ENCODE measurements at places on chromosomes 11 and 22.

DNA sequence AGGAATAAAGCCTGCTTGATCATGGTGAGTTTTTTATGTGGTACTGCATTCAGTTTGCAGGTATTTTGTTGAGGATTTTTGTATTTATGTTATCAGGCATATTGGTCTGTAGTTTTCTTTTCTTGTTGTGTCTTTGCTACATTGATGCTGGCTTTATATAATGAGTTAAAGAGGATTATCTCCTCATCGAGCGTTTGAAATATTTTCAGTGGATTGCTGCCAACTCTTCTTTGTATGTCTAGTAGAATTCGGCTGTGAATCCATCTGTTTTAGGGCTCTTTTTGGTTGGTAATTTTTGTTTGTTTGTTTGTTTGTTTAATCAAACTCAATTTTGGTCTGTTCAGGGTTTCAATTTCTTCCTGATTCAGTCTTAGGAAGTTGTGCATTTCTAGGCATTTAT lies 758.4 kb downstream of the KCNA4 start:
- DNase-seq, result no peak

GRCh38 chr11:12989428-12990161 lies 19.5 kb upstream of the RASSF10 start:
- DNase-seq, result peak; percentile 49

DNA sequence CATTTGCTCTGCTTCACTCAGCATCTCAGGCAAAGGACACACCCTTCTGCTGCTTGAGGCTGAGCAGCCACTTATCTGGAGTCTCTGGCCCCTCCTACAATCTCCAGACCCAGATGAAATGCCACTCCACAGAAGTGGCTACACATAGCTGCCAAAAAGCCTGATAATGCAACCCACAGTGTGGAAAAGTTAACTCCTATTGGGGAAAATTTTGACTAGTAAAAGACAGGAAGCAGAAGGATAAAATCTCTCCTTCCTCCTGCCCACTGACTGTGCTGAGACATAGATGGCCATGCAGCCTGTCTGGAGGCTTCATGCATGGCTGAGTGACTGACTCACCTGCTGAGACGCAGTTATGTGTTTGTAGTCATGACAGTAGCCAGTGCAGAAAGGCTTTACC lies 92.3 kb upstream of the TEAD1 start:
- DNase-seq, result peak; percentile 11

DNA sequence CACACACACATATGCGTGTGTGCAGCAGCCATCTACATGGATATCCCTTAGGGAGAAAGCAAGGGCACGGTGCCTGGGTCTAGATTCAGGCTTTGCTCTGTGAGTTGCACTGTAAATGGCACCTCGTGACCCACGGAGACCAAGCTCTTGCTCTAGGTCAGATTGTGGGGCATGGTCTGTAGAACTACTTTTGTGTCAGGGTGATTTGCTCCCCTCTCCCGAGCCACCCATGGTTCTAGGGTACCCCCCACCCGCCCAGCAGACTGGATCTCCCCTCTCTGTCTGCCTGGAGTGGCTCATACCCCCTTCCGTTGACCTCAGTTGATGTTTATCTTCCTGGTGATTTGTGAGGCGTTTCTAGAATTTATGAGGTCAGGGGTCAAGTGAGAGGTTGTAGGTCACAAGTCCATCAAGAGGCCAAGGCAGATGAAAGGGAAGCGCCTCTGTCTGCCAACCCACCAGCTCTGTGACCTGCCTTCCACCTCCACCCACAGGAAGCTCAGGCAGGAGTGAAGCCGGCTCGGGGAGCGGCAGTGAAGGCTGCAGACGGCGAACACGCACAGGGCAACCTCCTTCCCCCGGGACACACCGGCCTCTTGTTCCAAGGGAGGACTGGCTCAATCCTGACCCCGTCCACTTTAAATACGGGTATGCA lies 76.2 kb upstream of the TTLL12 start:
- DNase-seq, result peak; percentile 42

DNA sequence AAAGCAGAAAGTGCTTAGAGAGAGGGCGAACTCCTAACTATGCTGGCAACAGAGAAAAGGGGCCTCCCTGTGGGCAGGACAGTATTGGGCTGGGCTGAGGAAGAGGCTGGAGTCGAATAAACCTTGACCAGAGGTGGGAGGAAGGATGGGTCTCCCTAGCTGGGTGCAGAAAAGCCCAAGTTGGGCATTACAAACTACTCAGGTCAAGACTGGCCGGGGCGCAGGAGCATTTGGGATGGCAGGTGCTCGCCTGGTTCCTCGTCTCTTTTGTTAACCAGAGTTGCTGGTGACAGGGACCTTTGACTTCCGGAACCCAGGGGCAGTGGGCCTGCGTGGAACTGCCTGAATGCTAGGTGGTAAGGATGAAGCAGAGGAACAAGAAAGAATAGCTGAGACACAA lies 80.3 kb upstream of the SHISAL1 start:
- no peak for DNase-seq

DNA sequence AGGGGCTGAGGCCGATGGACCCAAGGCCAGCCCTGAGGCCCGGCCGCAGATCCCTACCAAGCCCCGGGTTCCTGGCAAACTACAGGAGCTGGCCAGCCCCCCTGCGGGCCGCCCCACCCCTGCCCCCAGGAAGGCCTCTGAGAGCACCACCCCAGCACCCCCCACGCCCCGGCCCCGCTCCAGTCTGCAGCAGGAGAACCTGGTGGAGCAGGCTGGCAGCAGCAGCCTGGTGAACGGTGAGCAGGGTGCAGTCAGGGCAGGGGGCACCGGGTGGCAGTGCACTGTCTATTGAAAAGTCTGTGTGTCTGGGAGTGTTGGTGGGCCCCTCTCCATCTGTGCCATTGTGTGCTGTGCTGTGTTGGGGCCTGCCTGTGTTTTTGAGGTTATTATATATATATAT lies 16.1 kb downstream of the MICALL1 start:
- no peak for DNase-seq

- DNase-seq, result peak; percentile 77
These were observed 10.1 kb downstream of the MTFP1 start for GRCh38 chr22:30435674-30436126.

GRCh38 chr22:37741312-37741795 lies 44.5 kb downstream of the TRIOBP start:
- peak; percentile 31 for DNase-seq

DNA sequence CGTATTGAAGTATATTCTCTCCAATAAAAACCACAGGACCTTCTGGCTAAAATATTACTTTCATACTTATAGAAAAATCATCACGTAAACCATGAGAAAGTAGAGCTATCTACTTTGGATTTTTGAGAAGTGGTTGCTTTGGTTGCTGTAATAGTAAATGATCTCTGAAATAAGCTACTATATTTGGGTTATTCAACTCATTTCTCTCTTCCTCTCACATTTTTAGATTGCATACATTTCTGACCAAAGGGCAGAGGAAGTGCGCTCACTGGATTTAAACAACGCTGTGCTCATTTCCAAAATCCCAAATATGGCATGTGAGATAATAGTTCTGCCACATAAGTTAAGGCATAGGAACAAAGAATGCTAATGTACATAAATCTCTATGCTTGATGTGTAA lies 357.0 kb downstream of the LRRC4C start:
- no peak for DNase-seq

GRCh38 chr22:45481661-45482060 lies 21.0 kb upstream of the FBLN1 start:
- no peak for DNase-seq

DNA sequence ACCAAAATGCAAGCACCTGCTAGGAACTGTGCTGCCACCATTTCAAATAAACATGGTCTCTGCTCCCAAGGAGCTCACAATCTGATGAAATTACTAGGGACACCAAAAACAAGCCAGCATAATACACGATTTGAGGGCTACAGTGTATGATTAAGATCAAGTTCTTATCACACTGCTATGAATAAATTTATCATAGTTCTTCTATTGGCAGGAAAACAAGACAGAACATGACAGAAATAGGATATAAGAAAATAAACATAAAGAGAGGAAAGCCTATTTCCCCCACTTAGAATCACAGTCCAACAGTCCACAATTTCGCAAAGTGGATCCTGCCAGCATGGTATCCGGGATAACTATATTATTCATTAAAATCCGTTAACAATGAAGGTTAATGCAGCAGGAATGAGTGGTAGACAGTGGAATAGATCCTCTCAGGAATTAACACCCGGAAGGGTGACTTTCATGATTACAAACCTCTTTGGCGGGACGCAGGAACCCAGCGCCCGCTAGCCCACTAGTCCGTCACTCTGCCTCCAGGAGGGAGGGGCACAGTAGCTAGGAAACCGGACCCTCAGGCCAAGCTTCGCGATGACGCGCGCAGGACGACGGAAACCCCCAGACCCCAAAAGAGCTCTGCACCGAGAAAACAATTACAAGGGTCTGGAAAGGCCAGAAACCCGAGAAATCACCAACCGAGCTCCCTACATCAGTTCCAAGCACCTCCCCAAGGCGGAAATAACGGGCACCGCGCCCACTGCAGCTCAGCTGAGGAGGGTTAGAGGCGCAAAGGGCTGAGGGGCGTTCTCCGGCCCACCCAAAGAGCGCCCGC lies 607 bp downstream of the CCDC82 start:
- DNase-seq, result peak; percentile 89

GRCh38 chr11:35619116-35619854 lies 1.0 kb downstream of the FJX1 start:
- DNase-seq, result peak; percentile 82

DNA sequence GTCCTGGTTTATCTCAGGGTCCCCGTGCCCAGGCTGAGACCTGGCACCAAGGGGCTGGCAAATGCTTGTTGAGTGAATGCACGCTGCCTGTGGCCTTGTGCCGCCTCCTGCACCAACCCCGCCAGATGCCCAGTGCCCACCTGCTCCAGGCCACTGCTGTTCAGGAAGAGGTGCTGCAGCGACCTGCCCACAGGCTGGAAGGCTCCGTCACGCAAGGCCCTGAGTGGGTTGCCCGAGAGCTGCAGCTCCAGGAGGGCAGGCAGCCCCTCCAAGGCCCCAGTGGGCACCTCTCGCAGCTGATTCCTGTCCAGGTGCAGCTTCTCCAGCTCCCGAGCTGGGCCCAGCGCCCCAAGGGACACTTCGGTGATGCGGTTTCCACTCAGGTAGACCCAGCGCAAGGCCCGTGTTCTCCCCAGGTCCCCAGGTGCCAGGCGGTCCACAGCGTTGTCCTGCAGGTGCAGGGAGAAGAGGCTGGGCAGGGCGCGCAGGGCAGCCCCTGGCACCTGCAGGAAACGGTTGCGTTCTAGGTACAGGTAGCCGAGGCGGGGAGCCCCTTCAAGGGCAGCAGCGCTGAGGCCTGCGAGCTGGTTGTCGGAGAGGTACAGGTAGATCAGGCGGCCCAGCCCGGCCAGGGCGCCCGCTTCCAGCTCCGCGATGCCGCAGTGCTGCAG lies 3.6 kb downstream of the CHADL start:
- no peak for DNase-seq

- DNase-seq, result no peak
These were observed 37.1 kb upstream of the OLFML1 start for GRCh38 chr11:7448201-7448600.

DNA sequence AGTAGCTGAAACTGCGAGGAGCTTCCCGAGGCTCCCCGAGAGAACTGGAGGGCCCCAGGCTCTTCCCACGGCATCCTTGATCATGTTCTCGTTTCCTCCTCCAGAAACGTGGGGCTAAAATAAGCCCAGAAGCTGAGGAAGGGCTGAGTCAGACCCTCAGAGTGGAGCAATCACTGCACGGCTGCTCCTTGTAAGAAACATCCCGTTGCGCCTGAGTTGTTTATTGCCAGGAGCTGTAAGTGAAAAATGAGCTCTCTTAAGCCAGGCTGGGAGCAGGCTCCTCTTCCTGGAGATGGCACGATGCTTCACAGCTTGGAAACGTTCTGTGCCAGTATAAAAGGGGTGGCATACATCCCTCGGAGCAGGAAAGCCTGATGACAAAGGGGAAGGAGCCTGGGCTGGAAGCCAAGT lies 47.3 kb upstream of the SYN3 start:
- DNase-seq, result no peak

- DNase-seq, result no peak
These were observed 584.8 kb downstream of the DLG2 start for GRCh38 chr11:85042361-85042760.

- DNase-seq, result no peak
These were observed 25.6 kb upstream of the RRM1 start for GRCh38 chr11:4068962-4069361.

- no peak for DNase-seq
These were observed 35.3 kb upstream of the GNB1L start for GRCh38 chr22:19889951-19890350.

DNA sequence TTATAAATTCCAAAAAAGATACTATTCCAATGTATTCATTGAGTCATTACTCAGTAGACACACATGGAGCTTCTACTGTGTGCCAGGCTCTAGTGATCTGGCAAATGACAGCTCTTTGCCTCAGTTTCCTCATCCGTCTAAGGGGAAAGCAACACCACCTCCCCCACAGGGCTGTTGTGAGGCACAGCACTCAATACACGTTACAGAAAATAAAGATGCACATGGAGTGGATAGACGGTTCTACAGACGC lies 6.5 kb upstream of the MALAT1 start:
- DNase-seq, result no peak

DNA sequence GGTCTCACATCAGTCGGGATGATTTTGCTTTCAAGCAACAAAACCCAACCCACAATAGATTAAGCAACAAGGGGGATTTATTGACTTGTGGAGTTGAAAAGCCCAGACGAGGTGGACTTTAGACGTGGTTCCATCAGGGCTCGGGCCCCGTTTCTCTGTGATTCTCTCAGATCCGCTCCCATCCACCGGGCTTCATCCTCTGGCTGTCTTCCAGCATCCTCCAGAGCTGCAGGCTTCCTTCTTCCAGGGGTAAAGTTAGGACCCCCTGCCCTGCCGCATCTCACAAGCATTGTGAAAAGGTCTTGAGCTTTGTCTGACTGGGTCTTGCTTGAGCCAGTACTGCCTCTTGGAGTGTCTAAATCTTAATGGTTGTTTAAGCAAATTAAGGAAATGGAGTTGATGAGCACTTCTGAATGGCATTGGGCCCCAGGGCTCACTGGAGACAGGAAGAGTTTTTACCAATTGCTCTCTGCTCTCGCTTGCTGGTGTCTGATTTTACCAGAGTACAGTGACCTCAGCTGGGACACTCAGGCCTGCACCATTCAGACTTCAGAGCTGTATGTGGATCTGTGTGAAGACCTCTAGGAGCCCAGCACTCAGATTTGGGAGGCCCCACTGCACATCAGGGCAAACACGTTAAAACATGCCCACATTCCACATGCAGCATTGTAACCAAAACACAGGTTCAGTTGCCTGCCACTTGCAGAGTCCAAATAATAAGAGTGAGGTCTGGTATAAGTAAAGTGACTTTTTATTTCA lies 13.5 kb upstream of the FTH1 start:
- DNase-seq, result no peak

DNA sequence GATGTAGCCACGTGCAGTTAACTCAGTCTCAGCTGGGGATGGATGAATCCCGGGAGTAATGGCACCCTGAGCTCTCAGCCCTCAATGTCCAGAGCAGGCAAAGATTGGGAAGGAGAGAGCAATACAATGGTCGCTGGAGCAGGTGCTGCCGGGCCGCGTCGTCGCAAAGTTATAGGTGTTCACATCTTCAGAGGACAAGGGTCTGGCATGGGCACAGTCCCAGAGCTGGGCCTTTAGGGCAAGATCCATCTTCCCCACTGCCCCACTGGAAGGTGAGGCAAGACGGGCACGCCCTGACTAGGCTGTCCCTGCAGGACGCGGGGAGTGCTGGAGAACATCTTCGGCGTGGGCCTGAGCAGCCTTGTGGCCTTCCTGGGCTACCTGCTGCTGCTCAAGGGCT lies 7.6 kb downstream of the PCNX3 start:
- DNase-seq, result no peak

- no peak for DNase-seq
These were observed 812 bp downstream of the JAM3 start for GRCh38 chr11:134069426-134070341.

Data from erythroblast (primary cell).